ENCODE measurements at places on chromosomes 2 and 18. TPM values are rescaled to one million over a fixed set of nuclear protein-coding genes. Genes with fewer than 3 reads are reported as not detected.

ANKRD62 gene
- total RNA-seq: not detected

DTYMK gene
- 98.2 TPM for total RNA-seq

ILKAP gene
- total RNA-seq: 71.3 TPM

DNA sequence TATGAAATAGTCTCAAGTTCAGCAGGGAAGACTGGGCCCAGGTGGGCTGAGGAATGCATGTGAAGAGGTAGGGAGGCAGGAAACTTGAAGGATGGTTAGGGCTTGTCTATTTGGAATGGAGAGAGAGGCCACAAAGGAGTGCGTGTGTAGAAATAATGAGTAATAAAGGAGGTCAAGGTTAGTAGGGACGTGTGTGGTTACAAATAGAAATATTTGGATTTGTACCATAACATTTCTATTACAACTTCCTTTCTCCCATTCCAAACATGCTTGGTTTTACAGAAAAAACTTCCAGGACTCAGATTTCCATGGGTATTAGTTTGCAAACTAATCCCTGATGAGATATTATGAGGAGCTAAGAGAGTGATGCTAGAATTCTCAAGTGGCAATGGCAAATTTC, 280.6 kb downstream of the NCKAP5 start:
- DNase-seq: no peak

- DNase-seq: no peak
These were observed 21.7 kb upstream of the CXCR4 start for GRCh38 chr2:136139631-136140030.

DNA sequence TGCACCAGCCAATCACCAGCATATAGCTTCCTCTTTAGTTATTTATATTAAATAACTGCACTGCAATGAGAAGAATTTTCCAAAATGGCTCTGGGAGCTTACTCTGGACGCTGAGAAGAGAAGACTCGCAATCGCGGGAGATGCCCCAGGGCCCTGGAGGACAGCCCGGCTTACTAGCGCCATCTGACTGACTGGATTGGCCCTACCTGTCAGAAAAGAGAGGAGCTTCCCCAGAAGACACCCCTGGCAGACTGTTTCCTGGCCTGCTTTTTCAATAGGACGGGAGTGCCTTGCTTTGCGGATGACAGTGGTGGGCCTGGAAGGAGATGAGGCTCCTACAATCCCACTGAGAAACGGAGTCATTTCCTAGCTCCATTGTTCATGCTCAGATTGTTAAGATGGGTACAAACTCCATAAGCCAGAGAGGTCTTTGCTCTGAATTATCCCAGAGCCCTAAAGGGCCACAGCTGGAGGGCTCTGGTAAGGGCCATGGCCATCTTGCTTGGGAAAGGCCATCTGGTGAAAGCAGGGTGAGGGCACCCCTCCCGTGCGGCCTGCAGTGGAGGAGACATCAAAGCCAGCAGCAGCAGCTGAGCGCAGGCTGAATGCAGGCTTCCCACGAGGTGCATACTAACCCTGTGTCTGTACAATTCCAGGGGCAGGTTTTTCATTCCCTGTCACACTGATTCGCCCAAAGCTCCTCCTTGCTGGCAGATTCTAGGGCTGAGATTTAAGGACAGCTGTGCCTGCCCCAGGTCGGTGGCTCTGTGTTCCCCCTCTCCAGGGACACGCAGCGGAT, 92.1 kb downstream of the GALR1 start:
- no peak for DNase-seq

- no peak for DNase-seq
These were observed 43.1 kb downstream of the CYRIA start for GRCh38 chr2:16622399-16622968.

DNA sequence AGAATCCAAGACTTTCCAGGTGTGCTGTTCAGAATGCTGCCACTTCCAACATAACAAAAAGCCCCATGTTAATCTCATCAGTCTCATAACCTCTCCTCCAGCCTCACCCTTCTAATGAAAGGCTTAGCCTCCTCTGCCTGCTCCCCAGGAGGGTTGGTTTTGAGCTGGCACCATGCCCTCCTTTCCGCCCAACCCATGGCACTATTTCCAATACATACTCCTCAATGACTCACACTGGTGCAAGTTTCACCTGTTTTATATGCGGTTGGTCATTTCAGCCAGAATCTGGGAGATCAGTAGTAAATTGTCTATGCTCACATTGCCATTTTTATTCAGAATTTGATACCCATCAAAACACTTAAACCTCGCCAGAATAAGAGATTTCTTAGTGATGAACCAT, 157.6 kb upstream of the NRP2 start:
- DNase-seq: no peak

DNA sequence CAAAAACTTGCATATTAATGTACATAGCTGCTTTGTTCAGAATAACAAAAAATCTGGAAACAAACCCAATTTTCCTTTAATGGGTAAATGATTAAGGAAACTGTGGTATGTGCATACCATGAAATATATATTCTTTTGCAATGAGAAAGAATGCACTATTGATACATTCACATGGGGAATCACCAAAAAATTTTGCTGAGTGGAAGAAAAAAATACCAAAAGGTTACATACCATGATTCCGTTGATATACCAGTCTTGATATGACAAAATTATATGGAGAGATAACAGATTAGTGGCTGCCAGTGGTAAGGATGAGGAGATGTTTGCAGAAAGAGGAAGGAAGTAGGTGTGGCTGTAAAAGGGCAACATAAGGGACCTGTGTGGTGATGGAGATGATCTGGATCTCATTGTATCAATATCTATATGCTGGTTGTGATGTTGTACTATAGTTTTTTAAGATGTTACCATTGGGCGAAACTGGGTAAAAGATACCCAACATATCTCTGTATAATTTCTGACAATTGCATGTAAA, 54.6 kb upstream of the BCL2L11 start:
- no peak for DNase-seq
